ENCODE measurements at places on chromosomes 6 and 20.

DNA sequence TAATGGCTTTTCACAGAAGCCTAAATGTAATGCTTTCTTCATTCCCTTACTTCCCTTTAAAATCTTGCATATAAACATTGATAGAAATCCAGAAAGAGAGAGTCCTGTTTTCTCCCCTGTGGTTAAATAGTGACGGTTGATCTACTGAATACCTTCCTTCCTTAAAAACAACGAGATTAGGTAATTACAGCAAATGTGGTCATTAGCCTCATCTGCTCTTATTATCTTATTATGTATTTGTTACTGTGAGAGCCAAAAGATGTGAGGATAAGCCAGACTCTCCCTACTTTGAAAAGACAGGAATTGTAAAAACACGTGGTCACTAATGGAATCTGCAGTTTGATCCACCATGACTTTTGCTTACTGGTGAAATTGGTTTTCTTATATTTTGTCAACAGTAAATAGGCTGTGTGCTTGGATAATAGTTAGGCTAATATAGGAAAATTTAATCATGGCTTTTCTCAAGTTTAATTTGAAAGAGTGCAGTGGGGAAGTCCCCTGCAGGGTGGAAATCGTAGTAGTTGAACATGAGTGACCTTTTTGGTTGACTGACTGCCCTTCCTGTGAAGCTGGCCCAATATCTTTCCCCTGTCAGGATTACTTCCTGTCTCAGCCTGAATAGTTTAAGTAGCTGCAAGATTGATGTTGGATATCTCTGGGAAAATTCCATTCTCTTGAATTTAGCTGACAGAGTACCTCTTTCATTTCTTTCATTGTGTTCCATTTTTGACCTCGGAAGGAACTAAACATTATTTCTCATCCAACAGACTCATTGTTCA, 62.8 kb downstream of the JARID2 start:
- no peak for DNase-seq

- no peak for DNase-seq
Observed at GRCh38 chr6:4301871-4302270, 166.5 kb upstream of the ECI2 start.

DNA sequence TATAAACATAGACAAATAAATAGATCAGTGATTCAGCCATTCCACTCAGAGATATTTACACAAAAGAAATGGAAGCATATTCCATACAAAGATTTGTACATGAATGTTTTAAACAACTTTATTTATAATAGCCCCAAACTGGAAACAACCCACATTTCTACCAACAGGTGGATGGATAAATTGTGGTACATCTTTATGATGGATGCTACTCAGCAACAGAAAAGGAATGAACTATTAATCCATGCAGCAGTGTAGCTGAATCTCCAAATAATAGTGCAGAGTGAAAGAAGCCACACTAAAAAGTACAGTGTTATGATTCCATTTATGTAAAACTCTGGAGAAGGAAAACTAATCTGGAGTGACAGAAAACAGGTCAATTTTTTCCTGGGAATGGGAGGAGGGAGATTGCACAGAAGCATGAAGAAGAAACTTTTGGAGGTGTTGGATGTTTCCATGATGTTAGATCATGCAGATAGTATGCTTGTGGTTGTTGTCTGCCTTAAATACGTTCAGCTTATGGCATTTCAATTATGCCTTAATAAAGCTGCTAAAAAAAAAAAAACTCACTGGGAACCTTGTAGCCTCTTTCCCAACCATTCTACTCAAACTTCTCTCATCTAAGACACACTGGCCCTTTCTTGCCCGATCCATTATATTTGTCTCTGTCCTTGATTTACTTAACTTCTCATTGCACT, 100.9 kb downstream of the PPP1R14C start:
- no peak for DNase-seq

GRCh38 chr6:84515067-84515466, 249.3 kb downstream of the TBX18 start:
- no peak for DNase-seq

DNA sequence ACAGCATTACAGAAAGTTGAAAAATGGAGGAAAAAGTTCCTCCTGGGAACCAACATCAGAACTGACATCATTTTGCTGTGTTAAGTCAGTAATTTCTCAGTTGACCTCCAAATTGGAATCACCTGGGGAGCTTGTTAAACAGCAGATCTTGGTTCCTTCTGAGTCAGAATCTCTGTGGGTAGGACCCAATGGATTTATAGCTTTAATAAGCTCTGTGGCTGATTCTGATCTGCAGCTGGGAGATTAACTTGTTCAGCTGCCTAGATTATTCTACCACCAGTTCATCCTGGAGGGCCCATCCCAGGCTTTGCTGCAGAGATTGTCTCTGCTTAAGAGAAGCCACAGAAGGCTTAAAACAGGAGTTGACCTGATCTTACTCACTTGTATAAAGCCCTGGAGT, 90.7 kb upstream of the POPDC3 start:
- no peak for DNase-seq

DNA sequence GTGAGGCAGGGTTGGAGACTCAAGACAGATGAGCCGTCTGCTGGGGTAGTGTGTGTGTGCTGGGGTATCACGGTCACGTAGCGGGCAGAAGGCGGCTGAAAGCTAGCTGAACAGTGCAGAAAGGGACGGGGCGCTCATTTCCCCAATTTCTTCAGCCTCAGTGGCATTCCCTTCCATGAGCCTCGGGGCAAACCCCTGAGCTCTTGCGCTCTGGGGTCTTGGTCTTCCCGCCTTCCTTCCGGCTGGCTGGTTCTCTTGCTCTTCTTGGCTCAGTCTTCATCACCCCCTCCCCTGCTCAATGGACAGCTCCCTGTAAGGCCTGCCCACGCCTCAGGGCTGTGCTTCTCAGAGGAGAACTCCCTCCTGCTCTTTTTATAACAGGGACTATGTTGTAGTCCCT, 15.5 kb upstream of the TMEM181 start:
- no peak for DNase-seq

DNA sequence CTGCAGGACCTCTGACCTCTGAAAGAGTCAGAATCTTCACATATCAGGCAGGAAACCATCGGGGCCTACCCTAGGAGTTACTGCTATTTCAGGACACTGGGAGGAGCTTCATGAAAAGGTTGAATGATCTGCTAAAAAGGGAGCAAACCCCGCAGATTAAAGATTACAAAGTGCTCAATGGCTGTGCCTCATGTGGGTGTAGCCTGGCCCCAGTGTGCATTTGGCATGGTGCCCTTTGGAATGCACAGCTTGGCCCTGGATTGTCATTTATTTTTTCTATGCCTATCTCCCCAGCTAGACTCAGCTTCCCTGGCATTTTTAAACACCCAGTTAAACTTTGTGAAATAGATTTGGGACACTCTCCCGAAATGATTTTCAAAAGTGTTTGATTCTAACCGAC, 368.5 kb upstream of the SPTLC3 start:
- DNase-seq = no peak

- DNase-seq = no peak
Observed at GRCh38 chr20:50240092-50240491, 49.5 kb downstream of the CEBPB start.

GRCh38 chr20:51562332-51563173, 20.0 kb upstream of the NFATC2 start:
- no peak for DNase-seq

Measured in activated effector memory CD4-positive, alpha-beta T cell treated with Interleukin-2 at 50 U/mL for 16 hours (primary cell).